ENCODE measurements at places on chromosomes 7 and 10.

- no peak for DNase-seq
These were observed 5.0 kb upstream of the GSAP start for GRCh38 chr7:77420986-77421672.

GRCh38 chr7:42095791-42096190 is 141.2 kb downstream of the GLI3 start:
- no peak for DNase-seq

DNA sequence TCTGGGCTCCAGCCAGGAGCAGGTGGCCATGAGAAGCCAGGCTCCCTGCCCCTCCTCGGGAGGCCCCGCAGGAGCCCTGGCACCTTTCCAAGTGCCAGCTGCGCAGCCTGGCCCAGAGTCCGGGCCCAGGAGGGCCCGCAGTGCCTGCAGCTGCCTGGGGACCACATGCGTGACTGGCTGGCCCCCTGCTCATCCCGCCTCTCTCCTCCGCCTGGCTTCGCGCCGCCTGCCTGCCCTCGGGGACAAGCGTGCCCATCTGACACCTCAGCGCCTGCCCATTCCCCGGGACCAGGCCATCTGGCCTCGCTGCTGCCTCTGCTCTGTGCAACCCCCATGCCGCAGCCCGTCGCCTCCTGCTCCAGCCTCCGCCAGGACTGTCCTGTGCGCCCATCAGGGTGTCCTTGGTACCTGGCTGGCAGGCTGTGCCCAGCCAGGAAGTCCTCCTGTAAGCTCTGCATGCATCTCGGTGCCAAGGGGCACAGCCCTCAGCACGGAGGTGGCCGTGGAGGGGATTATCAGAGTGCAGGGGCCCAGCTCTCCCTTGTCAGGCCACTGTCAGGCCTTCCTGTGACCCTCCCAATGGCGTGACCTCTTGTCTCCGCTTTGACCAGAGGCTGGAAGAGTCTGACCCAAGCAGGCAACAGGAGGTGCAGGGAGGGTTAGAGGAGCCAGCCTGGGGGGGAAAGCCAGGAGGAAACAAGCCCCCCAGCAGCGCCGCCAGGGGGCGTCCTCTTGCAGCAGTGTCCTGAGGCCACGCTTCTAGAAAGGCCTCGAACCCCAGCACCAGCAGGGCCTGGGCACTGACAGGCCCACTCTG is 50.5 kb downstream of the TMEM209 start:
- no peak for DNase-seq

GRCh38 chr10:27601503-27601902 is 97.4 kb downstream of the RAB18 start:
- DNase-seq, result no peak

DNA sequence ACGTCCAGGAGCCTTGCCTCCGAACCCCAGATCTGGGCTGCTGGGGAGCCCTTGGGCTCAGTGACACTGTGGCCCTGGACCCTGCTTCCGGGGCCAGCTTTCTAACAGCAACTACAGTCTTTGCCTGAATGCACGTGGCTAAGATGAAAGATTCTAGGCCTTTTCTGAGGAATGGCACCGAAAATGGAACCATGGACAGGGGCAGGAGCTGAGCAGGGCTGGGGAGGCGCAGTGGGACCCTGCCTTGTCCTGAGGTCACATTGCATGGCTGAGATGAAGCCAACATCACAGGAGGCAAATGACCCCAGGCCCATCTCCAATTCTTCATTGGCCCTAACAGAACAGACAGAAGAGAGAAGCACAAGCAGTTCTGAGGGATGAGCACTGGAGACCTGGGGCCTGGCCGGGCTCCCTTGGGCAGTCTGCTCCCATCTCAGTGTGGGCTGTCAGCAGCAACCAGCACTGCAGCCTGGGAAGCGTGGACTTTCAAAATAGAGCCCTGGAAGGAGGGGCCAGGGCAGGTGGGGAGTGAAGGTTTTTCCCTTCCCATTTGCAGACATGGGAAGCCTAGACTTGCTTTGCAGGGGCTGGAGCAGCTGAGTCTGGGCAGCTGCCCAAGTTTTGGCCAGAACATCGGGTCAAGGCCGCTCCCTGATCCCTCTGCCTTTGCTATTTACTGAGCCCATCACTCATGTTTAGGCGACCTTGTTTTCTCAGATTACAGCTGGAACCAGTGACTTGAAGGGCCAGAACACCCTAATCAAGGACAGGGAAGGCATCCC is 114.4 kb upstream of the TCERG1L start:
- DNase-seq, result no peak

DNA sequence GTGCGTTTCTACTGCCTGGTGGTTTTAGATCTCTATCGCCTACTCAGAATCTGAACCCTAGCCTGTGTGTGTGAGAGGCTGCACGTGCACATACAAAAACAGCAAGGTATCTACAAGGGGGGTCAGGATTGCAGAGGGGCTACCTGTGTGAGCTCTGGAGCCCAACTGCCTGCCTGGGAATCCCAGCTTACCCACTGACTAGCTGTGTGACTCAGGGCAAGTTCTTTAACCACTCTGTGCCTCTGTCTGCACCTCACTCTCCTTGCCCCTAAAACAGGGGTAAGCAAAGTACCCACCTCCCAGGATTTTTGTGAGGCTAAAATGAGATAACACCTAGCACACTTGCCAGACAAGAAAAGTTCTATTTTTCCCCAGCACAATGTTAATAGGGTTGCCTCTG is 32.5 kb downstream of the DLG5 start:
- DNase-seq, result no peak

DNA sequence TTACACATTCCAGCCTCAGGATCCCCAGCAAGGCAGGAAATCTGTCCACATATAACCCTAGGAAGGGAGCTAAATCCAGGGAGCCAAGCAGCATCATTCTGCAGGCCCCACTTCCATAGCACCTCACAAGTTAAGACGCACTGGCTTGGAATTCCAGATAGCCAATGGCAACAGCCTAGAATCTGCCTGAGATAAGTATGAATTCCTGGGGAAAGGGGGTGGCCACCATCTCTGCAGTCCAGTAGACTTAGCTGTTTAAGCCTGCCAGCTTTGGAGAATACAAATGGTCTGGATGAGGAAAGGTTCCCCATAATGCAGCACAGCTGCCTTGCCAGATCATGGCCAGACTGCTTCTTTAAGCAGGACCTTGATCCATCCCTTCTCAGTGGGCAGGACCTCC is 179.4 kb upstream of the PRSS1 start:
- DNase-seq, result no peak

DNA sequence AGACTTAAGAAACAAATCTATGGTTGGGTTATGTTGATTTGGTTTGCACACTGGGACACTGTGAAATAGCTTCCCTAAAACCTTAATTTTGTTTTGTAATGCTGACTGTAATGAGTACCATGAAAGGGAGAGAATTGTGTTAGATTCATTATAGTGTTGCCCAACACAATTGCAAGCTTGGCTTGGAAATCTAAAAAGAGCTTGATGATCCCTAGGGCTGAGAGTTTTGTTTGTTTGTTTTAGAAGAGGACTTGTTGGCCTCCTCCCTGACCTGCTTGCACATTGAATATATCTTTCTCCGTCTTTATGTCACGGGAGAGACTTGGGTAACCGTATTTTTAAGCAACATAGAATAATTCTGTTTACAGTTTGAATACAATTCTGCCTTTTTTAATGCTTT is 410.1 kb downstream of the ARL4A start:
- DNase-seq, result no peak

DNA sequence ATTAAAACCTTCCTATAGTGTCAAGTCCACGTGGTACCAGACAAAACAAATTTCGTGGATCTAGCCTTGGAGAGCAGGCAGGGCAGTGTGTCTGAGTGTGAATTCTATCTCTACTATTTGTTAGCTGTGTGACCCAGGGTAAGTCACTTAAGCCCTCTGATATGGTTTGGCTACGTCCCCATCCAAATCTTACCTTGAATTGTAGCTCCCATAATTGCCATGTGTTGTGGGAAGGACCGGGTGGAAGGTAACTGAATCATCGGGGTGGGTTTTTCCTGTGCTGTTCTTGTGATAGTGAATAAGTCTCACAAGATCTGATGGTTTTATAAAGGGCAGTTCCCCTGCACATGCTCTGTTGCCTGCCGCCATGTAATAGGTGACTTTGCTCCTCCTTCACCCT is 2.8 kb upstream of the NPFFR1 start:
- DNase-seq, result no peak

GRCh38 chr7:27300421-27300820 is 57.8 kb downstream of the EVX1 start:
- no peak for DNase-seq

Data from activated CD8-positive, alpha-beta memory T cell treated with anti-CD3 and anti-CD28 coated beads, Interleukin-2, amount 50 U/mL, for 4 hours (primary cell).